ENCODE measurements at places on chromosomes 5 and 9.

DNA sequence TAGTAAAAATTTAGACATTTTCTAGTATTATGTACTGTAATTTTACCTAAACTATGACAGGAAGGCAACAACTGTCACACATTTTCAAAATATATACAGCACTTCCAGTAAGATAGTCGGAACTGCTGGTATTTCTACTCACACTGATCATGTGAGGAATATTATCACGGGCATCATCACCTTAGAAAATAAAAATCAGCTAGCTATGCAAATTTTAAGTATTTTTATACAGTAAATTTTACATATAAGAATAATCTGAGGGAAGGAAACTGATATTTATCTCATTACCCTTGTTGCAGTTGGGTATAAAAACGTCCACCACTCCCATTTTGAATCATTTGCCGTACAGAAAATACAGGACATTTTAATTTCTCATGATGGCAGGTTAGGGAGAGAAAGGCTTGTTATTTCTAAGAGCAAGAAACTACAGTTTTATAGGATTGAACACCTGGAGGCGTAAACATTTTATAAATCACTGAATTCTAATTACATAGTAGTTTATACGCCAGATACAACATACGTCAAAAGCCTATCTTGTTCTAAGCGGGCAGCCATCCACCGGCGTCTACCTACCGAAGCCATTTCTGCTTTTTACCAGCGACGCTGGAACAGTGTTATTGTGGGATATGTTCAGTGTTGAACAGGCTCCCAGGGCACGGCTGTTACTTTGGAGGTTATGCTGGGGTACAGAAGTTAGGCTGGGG lies 729 bp upstream of the TNPO1 start:
- DNase-seq: peak; percentile 31

DNA sequence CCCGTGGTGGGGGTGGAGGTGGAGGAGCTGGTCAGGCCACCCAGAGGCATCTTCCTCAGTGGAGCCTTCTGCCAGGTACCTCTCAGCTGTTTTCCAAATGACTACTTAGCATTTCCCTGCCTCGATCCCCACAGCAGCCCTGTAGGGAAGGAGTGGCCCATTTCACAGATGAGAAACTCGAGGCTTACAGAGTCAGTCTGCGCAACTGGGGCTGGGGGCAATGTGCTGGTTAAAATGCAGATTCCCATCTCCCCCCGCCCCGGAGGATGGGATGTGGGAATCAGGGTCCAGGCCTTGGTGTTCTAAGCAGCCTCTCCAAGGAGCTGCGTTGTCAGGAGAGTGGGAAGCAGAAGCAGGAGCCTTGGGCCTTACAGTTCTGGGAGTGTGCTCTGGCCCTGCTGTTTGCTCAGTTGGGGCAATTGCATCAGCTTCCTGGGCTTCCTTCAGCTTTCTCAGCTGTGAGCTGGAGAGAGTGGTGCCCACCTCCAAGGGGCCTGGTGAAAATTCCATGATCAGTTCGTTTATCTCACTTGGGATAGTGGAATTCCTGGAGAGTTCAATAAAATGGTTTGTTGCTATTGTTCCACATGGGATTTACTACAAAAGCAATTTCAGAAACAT lies 19.4 kb downstream of the ERGIC1 start:
- no peak for DNase-seq

DNA sequence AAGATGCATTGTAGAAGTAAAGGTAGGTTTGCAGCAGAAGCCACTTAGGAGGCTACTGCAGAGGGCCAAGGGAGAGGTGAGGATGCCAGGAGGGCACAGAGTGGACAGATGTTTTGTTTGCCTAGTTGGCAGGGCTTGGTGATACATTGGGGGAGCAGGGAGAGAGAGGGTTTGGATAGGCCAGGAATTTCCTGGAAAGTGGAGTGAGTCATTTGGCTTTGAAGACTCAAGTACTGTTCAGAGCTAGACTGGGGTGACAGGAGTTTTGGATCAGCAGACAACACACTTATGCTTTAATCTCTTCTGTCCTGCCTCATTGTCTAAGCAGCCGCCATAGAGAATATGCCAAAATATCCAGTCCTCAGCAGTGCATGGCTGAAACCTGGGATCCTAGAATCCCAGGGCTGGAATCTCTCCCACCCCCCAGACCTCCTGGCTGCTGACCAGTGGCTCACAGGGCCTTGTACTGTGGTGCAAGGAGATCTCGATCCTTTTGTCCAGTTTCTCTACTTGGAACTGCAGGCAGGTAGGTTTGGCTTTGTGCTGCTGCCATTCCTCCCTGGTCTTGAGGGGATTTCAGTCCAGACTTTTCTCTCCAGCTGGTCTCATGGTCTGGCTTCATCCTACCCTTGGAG lies 11.0 kb downstream of the TMEM268 start:
- no peak for DNase-seq

GRCh38 chr9:13020146-13021040 lies 245.6 kb downstream of the LURAP1L start:
- DNase-seq: no peak

- DNase-seq: no peak
Measured at GRCh38 chr5:149172709-149173505, 31.6 kb downstream of the ABLIM3 start.

GRCh38 chr5:174386846-174387245 lies 337.5 kb upstream of the MSX2 start:
- DNase-seq: no peak

- no peak for DNase-seq
Measured at GRCh38 chr5:65769539-65769938, 47.5 kb downstream of the NLN start.

- no peak for DNase-seq
Measured at GRCh38 chr5:30343707-30344106, 849.8 kb upstream of the CDH6 start.

- no peak for DNase-seq
Measured at GRCh38 chr5:10017786-10018185, 231.9 kb downstream of the ATPSCKMT start.

- no peak for DNase-seq
Measured at GRCh38 chr5:41649659-41650058, 139.3 kb upstream of the PLCXD3 start.

DNA sequence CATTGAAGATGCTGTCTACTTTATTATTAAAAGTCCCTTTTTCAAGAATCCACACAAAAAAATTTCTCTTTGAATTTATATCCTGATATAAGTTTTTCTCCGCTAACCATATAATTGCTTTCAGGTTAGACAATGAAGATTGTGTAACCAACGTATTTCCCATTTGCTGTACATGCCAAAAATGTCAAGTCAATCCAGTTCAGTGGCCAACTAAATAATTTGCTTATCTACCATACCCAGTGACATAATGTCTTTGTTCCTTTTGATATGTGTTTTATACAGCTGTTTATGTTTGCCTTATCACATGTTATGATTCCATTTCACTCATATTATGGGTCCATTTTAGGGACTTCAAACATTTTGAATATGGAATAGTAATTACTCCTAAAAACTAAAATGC lies 349.9 kb downstream of the EFNA5 start:
- no peak for DNase-seq

GRCh38 chr5:150138551-150139265 lies 16.9 kb downstream of the PDGFRB start:
- DNase-seq: no peak

GRCh38 chr9:126347911-126348760 lies 21.5 kb downstream of the MVB12B start:
- no peak for DNase-seq

DNA sequence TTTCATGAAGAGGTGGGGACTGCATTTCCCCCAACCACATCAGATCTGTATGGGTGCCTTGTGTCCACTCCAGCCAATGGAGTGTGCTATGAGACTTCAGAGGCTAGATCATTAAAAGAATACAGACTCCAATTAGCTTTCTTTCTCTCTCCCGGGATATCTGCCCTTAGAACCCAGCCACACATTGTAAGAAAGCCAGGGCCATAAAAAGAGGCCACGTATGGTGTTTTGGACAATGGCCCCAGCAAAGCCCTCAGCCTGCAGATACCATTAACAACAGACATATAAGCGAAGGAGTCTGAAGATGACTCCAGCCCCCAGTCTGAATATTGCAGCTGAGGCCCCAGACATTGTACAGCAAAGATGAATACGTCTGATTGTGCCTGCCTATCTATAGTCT lies 21.5 kb downstream of the IL6ST start:
- DNase-seq: no peak

- DNase-seq: no peak
Measured at GRCh38 chr9:36862206-36863145, 171.6 kb downstream of the PAX5 start.

DNA sequence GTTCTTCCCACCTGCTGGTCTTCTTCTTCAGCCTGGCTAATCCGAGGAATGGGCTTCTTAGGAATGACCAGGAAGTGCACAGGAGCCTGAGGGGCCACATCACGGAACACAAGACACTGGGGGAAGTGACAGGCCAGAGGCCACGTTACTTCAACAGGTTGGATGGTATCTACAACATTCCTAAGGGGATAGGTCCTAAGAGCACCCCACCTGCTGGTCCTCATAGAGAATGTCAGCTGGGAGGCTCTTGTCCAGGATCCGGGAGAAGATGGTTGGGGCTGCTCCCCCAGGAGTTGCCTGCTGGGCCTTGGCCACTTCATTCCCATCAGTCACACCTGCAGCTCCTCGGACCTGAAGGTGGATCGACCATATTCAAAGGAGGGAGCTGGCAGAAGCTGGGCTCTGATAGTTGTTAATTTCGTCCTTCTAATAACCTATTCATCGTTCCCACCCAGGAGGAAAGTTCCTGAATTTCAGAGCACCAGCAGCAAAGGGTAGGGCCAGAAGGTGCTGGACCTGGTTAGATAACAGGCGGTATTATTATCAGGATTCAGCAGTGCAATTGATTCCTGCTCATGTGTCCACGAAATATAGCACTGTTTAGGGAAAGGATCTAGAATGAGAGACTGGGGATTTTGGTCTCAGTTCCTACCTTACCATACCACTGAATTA lies 1.3 kb downstream of the HINT2 start:
- no peak for DNase-seq

DNA sequence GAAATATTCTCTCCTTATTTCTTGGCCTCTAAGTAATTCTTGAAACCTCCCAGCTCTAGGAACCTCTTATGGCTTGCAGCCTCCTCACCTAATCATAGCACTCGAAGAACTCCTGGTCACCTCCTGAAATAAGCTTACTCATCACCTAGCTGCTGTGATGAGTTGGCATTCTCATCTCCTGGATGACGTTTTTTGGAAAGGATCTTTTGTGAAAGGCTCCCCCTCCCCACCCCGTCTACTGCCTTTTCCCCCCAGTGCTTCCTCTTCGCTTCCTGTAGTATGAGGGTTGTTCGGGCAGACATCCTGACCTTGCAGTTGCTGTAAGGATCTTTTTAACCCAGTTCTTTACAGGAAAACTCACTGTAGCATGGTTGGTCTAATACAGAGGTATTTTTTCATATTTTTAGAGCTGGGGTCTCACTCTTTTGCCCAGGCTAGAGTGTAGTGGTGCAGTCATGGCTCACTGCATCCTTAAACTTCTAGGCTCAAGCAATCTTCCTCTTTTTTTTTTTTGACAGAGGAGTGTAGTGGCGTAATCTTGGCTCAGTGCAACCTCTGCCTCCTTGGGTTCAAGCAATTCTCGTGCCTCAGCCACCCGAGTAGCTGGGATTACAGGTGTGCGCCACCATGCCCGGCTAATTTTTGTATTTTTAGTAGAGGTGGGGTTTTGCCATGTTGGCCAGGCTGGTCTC lies 41.8 kb downstream of the ARHGAP26 start:
- no peak for DNase-seq

DNA sequence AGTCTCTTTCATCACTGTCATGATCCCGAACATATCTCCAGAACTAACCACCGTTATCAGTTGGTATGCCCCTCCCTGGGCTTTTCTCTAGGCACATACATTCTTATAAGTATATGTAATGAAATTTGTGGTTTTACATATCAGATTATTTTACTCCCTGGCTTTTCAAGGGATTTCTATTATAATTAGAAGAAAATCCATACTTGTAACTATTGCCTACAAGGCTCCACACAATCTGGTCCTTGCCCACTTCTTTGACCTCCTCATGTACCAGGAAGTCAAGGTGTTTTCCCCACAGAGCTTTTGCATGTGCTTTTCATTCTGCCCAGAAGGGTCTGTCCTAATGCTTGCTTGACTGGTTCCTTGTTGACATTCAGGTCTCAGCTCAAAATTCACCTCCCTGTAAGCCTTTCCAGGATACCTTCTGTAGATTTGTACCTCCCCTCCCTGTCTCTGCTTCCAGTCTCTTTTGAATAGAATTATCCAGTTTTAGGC lies 33.6 kb upstream of the HSD17B4 start:
- DNase-seq: no peak

All from effector CD8-positive, alpha-beta T cell (primary cell).